ENCODE measurements at places on chromosomes 12 and 14. TPM values are rescaled to one million over a fixed set of nuclear protein-coding genes. Genes with fewer than 3 reads are reported as not detected.

DNA sequence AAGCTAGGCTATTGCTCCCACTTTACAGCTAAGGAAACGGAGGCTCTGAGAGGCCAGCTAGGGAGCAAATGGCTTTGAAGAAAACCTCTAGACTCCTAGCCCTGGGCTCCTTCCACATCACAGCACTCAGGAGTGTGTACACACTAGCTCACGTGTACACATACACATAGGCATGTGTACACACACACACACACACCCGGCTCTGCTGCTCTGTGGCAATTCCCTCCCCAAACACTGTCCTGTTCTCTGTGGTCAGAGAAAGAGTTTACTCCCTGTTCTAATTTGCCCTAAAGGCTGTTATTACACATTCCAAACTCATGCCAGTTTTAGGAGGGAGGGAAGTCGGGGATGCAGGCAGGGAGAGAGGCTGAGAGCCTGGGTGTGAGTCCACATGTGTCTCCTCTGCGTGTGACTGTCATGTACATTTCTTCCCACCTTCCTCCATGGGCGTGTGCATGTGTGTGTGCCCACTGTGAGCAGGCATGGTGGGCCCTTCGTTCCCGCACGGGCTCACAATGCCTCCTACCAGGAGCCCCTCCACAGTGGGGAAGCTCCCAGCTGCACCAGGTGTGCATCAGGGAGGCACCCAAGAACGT is 14.2 kb downstream of the TRPV4 start:
- no peak for DNase-seq

DNA sequence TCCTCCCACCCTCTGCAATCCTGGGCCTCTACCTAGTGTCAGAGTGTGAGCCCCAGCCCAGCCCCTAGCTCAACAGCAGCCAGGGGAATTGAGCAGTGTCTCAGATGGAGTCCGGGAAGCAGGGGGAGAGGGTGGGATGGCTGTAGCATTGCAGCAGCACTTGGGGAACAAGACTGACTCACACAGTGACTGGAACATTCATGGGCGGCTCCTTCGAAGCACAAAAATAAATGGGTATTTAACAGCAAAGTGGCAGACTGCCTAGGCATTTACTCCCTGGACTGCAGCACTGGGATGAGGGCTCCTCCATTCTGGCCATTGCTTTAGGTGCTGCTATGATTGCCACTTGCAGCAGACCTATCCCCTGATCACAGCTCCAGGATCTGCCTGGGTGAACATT is 46.0 kb upstream of the STK38L start:
- no peak for DNase-seq

DNA sequence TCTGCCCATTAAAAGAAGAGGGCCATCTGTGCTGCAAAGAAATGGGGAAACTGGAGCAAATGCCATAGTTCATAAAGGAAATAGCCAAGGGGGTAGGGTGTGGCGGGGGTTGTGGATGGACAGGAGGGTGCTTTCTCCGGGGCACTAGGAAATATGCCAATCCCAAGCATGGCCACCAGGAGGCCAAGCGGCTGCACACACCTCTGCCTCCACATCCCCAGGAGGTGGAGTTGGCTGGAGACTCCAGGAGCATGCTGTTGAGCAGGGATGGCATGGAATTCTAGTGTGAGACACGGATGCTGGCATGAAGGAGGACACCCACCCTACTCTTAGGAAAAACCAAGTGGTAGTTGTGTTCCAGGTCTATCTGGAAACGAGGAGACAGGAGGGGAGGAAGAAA is 25.2 kb downstream of the NID2 start:
- DNase-seq = no peak

- no peak for DNase-seq
These were observed 806.3 kb downstream of the DIO2 start for GRCh38 chr14:79404874-79405511.

- no peak for DNase-seq
These were observed 46.5 kb upstream of the TSPAN11 start for GRCh38 chr12:30880061-30880460.

- DNase-seq = no peak
These were observed 33.3 kb downstream of the TULP3 start for GRCh38 chr12:2924019-2924418.

DNA sequence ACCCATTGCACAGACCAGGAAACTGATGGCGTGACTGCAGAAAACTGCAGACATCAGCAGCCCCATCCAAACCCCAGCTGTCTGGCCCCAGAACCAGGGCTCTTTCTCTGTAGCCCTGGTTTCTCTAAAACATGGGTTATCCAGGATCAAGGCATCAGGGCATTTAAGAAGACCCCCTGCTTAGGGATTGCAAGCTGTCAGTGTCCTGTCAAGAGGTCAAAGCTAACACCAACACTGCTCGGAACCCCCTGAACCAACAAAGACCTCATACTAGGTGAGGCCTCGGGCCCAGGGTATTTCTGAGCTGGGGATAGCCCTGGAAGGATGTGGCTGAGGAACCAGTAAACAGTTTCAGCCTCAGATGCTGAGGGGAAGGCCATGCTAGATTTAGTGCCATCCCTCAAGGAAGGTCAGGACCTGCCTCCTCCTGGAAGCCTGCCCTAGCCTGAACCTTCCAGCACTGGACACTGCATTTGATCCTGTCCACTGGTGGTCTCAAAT is 39.2 kb downstream of the BCL11B start:
- no peak for DNase-seq

DNA sequence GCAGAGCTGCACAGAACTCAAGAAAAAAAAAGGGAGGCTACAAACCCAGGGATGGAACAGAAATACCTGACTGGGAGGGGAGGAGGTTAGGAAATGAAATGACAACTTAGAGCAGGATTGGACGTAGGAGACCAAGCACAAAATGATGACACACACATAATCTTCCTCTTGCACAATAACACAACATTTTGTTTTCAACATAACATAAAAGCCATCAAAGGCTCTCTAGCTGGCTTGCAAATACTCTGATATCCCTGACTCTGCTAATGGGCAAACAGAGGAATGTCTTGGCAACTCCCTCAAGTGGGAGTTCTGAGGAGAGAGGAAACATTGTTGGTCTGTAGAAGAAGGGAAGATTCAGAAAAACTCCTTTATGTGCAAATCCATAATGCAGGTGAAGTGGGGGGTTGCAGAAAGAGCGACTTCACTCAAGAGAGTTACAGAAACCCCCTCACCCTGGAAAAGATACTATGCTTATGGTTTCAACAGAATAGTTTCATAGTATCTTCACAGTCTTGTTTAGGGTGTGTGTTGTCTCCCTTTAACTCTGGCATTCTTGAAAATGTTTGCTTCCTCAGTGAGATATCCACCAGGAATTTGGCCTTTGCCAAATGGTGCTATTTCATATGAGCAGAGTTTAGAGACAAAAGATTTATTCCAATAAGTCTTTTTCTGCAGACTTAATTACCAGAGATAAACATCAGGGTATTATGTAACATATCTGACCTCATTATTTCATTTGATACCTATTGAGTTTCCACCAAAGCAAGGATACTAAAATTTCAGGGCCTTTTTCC is 43.8 kb upstream of the LTBP2 start:
- no peak for DNase-seq

DNA sequence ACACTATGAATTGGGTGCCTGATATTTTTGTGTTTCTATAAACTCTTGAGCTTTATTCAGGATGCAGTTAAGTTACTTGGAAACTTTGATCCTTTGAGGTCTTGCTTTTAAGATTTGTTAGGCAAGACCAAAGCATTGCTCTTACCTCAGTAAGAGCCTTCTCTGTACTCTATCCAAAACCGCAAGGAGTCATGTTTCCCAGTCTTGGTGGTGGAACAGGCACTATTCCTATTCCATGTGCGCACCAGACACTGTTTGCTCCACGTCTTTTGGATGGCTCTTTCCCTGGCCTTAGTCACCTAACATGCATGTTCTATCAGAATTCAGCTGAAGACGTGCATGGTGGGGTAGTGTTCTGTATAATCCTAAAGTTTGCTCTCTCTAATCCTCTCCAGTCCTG is 23.5 kb downstream of the CSRP2 start:
- no peak for DNase-seq

DNA sequence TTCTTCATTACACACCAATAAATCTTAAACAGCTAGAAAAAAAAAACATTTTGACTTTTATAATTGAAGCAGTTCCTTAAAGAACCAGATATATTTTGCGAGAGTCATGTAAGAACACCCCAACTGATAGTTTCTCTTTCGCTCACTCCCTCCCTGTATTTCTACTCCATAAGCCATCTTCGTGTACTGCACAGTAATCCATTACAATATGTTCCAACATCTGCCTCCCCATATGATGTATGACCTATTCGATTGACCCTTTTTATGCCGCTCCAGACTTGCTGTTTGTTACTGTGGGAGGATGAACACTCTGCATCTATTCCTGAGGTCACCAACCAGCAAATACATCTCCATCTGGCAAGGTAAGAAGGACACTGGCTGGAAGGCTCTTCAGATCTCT is 331.7 kb downstream of the SOX5 start:
- DNase-seq = no peak

DNA sequence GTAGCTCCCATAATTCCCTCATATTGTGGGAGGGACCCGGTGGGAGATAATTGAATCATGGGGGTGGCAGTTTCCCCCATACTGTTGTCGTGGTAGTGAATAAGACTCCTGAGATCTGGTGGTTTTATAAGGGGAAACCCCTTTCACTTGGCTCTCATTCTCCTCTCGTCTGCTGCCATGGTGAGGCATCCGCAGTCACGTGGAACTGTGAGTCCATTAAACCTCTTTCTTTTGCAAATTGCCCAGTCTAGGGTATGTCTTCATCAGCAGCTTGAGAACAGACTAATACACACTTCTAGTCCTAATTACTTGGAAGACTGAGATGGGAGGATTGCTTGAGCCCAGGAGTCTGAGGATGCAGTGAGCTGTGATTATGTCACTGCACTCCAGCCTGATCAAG is 64.4 kb downstream of the TMX1 start:
- no peak for DNase-seq

DNA sequence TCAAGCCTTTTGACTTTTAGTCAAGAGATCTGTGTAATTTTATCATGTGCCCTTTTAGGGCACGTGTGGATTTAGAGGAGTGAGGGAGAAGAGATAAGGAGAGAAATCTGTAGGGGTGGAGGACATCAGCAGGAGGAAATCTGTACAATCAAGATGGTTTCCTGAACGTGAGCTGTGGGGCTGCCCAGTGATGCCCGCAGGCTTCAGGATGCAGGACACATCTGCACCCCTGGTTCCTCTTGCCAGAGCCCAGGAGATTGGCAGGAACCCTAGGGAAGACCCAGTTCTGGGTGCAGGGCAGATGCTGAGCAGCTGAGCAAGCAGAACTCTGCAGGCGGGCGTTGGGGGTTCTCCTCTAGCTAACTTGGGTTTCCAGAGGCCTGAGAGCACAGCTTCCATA is 11.6 kb upstream of the TESPA1 start:
- DNase-seq = no peak

- peak; percentile 75 for DNase-seq
These were observed at the start of gene GCH1 for GRCh38 chr14:54902521-54903420. Gene GCH1, minus strand, starts transcription at chr14:54902826. Its CDS starts 163 bp downstream, at chr14:54902663.

DNA sequence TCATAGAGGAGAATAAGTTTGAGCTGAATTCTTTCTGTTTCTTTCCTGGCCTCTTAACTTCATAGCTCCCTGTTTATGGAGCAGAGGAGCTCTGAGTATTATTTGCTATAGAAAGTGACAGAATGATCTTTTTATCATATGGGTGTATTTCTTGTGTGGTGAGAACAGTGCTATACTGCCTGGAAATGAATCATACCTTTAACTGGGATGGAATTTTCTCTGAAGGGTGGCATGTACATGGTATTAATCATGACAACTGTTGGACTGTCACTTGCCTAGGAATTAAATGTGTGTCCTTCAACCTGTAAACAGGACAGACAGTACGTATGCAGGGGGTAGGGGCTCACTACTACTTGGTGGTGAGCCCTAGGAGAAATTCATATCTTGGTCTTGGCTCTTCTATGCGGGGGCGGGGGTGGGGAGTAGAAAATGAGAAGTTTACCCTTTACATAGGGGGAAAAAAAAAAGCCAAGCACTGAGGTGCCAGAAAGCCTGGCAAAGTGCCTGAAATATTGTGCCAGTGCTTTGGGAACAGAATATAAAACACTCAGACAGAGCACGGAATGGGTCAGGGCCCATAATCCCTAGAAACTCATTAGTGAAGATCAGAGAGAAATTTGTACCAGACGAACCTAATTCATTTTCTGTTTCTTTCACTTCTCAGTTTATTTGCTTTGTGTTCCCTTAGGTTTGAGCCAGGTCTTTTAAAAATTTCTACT is 33.8 kb downstream of the ARMH4 start:
- DNase-seq = no peak

DNA sequence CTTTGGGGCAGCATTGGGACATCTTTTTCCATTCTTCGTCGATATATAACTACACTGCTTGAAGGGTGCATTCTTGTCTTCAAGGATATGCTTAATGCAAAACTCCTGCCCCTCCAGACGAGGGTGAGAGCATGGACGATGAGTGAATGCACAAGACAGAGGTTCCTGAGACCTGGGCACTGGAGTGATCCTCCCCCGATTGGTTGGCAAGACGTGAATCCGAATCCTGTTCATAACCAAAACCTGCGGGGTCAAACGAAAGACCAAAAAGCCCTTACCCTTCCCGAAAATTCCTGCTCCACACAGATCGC is 684 bp downstream of the KANSL2 start:
- no peak for DNase-seq

DNA sequence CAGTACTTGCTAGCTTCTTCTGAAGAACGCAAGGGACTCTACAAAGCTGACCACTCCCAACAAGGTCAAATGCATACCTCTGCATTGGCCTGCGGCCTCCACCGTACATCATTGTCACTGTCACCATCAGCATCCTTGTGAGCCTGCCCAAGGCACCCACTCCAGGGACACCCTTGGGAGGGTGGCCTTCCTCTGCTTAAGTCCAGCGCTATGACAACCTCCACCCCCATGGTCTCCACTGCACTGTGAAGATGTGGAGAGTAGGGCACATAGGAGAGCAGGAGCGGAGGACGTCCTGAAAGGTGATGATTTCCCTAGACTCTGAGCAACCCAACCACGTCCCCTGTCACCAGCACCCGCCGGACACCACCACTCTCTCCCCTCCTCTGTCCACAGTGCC is 252.8 kb downstream of the ALG10 start:
- DNase-seq = no peak

DNA sequence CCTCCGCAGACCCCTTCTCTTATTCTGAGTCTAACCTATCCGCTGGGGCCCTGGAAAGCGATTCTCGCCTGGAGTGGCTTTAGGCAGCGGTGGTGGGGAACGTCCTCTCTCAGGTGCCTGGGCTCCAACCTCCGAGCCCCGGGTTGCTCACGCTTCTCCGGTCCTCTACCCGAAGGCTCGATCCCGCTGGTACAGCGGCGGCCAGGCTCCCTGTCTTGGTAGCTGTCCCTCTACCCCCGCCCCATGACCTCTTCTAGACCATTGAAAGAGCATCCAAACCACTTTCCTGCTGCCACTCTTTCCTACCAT is 505 bp upstream of the HEBP1 start:
- no peak for DNase-seq

DNA sequence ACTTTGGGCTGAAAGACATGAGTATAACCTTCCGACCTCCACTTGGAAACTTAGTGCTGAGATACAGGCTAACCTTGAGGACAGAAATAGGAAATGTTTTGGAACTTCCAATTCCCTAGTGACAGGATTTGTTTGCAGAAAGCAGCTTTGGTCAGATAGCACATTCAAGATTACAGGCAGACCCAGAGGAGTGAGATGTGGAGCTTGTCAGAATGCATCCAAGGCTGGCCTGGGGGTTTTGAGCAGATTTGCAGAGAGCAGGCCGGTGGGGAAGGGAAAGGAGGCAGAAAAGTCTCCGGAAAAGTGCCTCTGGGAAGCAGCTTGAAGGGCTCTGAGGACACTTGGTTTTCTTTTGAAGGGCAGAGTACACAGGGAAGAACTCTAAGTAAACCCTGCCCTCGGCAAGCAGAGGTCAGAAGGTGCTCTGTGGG is 180.3 kb downstream of the ETV6 start:
- no peak for DNase-seq

Gene IL22
- not detected for polyA plus RNA-seq

Gene TXNRD1
- polyA plus RNA-seq = 39.2 TPM

Measured in hindlimb muscle (tissue), 1 donor.